ENCODE measurements at places on chromosomes 2 and 18.

GRCh38 chr2:21415234-21415633, 291.5 kb downstream of the TDRD15 start:
- peak; percentile 21 for DNase-seq

GRCh38 chr18:10094655-10095054, 180.8 kb downstream of the VAPA start:
- no peak for DNase-seq

DNA sequence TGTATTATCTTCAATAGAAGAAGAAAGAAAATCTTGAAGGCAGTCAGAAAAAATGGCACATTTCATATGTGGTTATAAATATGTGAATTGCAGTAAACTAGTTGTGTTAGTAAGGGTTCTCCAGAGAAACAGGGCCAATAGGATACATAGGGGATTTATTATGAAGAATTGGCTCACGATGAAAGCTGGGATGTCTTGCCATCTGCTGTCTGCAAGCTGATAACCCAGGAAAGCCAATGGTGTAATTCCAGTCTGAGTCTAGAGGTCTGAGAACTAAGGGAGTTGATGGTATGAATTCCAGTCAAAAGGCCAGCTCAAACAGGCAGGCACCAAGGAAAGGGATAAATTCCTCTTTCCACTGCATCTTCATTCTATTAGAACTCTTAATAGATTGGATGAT, 362.4 kb downstream of the KCNJ3 start:
- no peak for DNase-seq

GRCh38 chr2:44912660-44913059, 28.8 kb upstream of the SIX3 start:
- no peak for DNase-seq

DNA sequence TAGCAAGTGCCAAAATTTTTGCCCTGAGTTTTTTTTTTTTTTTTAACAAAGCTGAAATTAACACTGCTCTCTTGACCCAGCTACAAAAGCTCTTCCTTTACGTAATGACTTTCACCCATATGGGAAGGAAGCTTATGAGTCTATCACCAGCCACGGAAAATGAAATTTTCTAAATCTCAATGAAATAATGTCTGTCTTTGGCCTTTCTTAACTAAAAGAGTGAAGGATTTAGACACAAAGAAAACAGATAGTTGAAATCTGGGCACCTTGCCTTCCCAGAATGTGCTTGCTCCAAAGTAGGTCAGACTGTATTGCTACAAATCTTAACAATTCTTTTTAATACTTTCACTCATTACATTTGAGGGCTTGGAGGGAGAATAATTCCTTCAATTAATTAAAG, 180.8 kb upstream of the MGAT5 start:
- DNase-seq = no peak

DNA sequence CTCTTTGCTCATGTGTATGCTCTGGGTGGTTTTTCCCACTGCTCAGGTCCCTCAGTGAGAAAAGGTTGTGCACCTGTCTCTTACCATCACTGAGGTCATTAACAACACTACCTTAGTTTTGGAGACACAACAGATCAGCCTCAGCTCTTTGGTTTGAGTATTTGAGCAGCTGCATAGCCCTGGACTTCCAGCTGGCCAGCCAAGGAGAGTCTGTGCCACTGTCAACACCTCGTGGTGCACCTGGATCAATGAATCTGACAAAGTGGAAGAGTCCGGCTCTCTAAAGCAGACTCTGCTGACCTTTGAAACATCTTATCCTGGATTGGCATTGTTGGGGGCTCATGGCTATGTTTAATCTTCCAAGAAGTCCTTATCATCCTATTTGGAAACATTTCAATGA, 30.0 kb downstream of the SERPINB8 start:
- DNase-seq = no peak

Data from A673 (cell line).